CD4-positive, alpha-beta memory T cell (primary cell): ENCODE measurements at places on chromosomes 3 and 15. TPM values are rescaled to one million over a fixed set of nuclear protein-coding genes. Genes with fewer than 3 reads are reported as not detected.

- no peak for DNase-seq
- H3K4me1 ChIP-seq, result peaks cover 11% of the 10 kb centered on the region
- no peak overlapping the region for H3K4me3 ChIP-seq
- H3K27ac ChIP-seq, result no peak overlapping the region
- peaks cover 14% of the 10 kb centered on the region for H3K36me3 ChIP-seq
These were observed 6.9 kb downstream of the RPL15 start for GRCh38 chr3:23923786-23924185.

- no peaks in the 10 kb centered on the region for H3K36me3 ChIP-seq
- no peaks in the 10 kb centered on the region for H3K4me1 ChIP-seq
- H3K27me3 ChIP-seq, result no peaks in the 10 kb centered on the region
- no peak for DNase-seq
These were observed 51.9 kb upstream of the FLNB start for GRCh38 chr3:57956119-57956832.

GRCh38 chr3:156793851-156794250 lies 32.3 kb upstream of the LEKR1 start:
- DNase-seq, result no peak
- H3K27me3 ChIP-seq, result no peaks in the 10 kb centered on the region
- H3K36me3 ChIP-seq, result no peaks in the 10 kb centered on the region
- H3K4me1 ChIP-seq, result peaks cover 8% of the 10 kb centered on the region
- no peak overlapping the region for H3K4me3 ChIP-seq

DNA sequence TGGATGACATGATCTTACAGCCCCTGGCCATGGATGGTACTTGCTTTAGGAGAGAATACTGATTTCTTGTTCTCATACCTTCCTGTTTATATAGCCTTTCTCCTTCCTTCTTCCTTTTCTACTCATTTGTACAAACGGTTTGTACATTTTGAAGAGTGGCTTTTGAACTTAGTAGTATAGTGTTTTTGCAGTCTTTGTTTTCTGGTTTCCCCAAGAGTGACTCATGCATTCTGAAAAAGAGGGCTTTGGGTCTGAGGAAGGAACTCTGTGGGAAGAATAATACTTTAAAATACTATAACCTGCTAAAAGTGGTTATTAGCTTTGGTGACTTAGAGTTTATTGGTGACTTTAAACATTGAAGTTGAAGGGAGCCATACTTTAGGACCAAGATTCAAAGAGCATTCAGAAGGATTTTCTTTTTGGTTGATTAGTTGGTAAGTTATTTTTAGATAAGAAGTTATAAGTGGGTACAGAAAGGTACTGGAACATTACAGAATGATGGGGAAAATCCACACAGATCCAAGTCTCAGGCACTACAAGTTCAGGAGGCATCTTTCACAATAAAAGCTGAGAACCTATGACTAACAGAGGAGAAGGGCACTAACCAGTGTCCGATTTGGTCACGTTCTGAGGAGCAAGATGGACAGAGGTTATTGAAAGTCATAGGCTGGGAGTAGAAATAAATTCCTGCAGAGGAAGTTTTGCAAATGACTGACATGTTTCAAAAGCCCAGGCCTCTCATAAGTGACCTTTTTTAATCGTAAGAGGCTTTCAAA lies 369.6 kb upstream of the AZI2 start:
- DNase-seq, result no peak
- H3K4me3 ChIP-seq, result no peak overlapping the region
- no peaks in the 10 kb centered on the region for H3K4me1 ChIP-seq
- no peaks in the 10 kb centered on the region for H3K27me3 ChIP-seq

- no peak within 1 kb of the TSS for H3K27ac ChIP-seq
- DNase-seq, result no peak
- no peak within 1 kb of the TSS for H3K4me3 ChIP-seq
- no peaks in the 10 kb centered on the region for H3K36me3 ChIP-seq
These were observed at the start of gene ZBTB38 for GRCh38 chr3:141368062-141368924. ZBTB38 (plus strand) TSS chr3:141368504; CDS start chr3:141442389, 73,885 bp downstream.

- no peaks in the 10 kb centered on the region for H3K36me3 ChIP-seq
- H3K27me3 ChIP-seq, result no peaks in the 10 kb centered on the region
- H3K27ac ChIP-seq, result no peak overlapping the region
- H3K4me1 ChIP-seq, result no peaks in the 10 kb centered on the region
- no peak overlapping the region for H3K4me3 ChIP-seq
- DNase-seq, result no peak
These were observed 282.7 kb downstream of the CNTN3 start for GRCh38 chr3:74331711-74332110.

GRCh38 chr3:9866639-9867038 lies 13.4 kb downstream of the CIDEC start:
- peaks cover 7% of the 10 kb centered on the region for H3K27me3 ChIP-seq
- H3K4me1 ChIP-seq, result no peaks in the 10 kb centered on the region
- no peak overlapping the region for H3K4me3 ChIP-seq
- no peak for DNase-seq
- H3K27ac ChIP-seq, result no peak overlapping the region

DNA sequence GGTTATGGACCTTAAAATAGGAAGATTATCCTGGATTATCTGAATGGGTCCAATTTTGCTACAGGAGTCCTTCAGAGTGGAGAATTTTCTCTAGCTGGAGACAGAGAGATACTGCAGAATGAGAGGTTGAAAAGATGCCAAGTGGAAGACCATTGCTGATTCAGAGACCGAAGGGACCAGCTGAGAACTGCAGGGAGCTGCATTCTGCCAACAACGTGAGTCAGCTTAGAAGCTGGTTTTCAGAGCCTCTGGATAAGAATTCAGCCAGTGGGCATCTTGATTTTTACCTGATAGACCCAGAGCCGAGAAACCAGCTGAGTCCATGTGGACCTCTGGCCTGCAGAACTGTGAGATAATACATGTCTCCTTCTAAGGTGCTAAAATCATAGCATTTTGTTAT lies 234.0 kb downstream of the NR2F2 start:
- no peak for DNase-seq
- no peaks in the 10 kb centered on the region for H3K36me3 ChIP-seq
- H3K27ac ChIP-seq, result no peak overlapping the region
- H3K4me1 ChIP-seq, result no peaks in the 10 kb centered on the region
- H3K4me3 ChIP-seq, result no peak overlapping the region
- no peaks in the 10 kb centered on the region for H3K27me3 ChIP-seq

DNA sequence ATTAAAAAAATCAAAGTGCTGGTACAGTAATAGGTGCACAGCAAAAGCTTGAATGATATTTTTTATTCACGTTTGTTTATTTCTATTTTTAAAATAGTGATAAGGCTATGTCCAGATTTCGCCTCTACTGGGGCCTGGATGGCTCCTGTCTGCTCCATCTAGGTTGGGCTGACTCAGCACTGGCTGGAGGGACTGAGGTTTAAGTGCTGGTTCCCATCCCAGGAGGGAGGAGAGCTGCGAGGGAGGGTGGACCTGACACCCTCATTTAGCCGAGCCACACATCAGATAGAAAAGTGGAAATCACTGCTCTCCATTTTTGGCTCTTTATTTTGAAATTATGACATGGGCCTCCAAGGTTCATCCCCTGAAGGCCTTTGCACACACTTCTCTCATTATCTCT lies 95.4 kb upstream of the AGBL1 start:
- H3K36me3 ChIP-seq, result no peaks in the 10 kb centered on the region
- DNase-seq, result no peak
- H3K4me1 ChIP-seq, result no peaks in the 10 kb centered on the region

DNA sequence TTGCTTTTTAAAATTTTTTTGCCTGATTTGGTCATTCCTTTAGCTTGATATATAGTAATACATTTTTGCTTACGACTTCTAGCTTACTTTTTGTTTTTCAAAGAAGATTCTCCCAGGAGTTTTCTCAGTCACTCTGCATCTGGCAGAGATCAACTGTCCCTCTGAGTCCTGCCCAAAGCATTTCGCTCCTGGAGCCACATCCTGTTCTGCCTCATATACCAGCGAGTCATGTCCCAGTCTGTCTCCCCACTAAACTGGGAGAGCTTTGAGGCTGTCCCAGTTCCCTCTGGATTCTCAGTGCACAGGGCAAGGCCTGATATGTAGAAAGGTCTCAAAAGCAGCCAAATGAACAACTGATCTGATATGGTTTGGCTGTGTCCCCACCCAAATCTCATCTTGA lies 326.3 kb downstream of the ARRDC4 start:
- no peak overlapping the region for H3K4me3 ChIP-seq
- H3K4me1 ChIP-seq, result no peaks in the 10 kb centered on the region
- H3K27ac ChIP-seq, result no peak overlapping the region
- no peak for DNase-seq

DNA sequence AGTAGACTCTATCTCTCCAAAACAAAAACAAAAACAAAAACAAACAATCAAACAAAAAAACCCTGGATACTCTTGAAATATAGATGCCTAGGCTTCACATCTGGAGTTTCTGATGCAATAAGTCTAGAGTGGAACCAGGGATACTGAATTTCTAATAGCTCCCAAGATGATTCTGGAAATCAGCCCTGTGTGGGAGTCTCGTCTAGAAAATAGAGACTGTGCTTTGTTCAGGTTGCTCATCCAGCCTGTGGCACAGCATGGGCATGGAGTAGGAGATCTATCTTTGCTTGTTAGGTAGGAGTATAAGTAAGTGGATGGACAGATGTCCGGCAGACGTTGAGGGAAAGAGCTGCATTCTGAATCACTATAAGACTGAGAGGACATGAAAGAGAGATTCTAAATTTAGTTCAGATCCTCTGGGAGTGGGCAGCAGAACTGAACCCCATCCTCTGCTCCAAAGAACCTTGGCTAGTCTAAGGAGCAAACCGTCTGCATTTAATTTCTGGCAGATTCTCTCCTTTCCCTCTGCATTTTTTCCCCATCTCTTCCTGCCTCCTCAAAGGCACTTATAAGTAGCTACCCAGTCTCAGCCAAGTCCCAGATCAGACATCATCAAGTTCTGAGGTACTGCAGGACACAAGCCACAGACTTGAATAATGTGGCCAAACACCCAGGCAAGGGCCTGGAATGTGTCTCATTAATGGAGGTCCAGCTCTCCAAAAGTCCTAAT lies 92.6 kb upstream of the STRIT1 start:
- no peaks in the 10 kb centered on the region for H3K36me3 ChIP-seq
- H3K4me1 ChIP-seq, result no peaks in the 10 kb centered on the region
- H3K27ac ChIP-seq, result no peak overlapping the region
- no peak overlapping the region for H3K4me3 ChIP-seq
- no peak for DNase-seq

DNA sequence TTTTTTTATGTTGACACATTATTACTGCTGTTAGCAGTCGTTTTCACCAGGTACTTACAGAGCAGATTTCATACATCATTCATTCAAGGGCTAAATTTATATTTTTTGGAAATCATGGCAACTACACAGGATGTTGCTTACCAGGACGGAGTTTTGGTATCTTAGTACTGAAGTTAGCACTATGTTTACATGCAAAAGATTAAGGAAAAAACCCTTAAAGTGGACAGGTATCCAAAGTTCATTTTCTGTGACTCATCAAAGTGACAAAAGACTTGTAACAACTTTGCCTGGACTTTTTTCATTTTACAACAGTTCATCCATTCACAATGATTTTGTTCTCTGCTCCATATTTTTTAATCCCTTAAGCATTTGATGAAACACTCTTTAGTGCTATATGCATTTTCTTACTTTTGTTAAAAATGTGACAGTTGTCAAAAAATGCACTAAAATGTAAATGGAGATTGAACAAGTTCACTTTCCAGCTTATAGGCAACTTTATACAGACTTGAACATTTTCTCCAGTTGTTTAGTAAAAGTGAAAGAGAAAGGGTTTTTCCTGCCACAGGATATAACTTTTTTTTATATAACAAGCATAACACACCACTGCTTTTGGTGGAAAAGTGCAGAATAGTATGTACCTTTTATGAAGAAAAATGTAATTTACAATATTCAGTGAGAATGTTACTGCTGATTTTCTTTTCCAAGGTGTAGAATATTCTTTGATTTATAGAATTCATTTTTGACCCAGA lies 104.1 kb downstream of the STT3B start:
- H3K27me3 ChIP-seq, result no peaks in the 10 kb centered on the region
- H3K36me3 ChIP-seq, result no peaks in the 10 kb centered on the region
- H3K4me3 ChIP-seq, result no peak overlapping the region

GRCh38 chr15:92277776-92278175 lies 115.9 kb upstream of the ST8SIA2 start:
- H3K4me3 ChIP-seq, result no peak overlapping the region
- no peaks in the 10 kb centered on the region for H3K27me3 ChIP-seq
- H3K27ac ChIP-seq, result no peak overlapping the region
- H3K4me1 ChIP-seq, result no peaks in the 10 kb centered on the region
- no peak for DNase-seq

ELP6 gene
- 24.8 TPM for total RNA-seq

CCR8 gene
- total RNA-seq, result 6.9 TPM

GRIP2 gene
- not detected for total RNA-seq

MESP2 gene
- total RNA-seq, result not detected

RCN2 gene
- 28.4 TPM for total RNA-seq
